T-helper 1 cell treated with Interleukin-12 subunit alpha and Interleukin-12 subunit beta and Interleukin-4 antibody, amounts not matched to agents 30 ng/mL and 1 ng/mL, for 36 hours (primary cell): ENCODE measurements at places on chromosomes 2 and 18. TPM values are rescaled to one million over a fixed set of nuclear protein-coding genes. Genes with fewer than 3 reads are reported as not detected.

The SPEG gene
- total RNA-seq = 0.05 and 0.39 TPM in 2 replicates

The INO80D gene
- total RNA-seq = 34.1 and 35.9 TPM in 2 replicates

The EGR4 gene
- total RNA-seq = 0.27 and 0.56 TPM in 2 replicates

The NEU2 gene
- not detected in 2 replicates for total RNA-seq

The CROCC2 gene
- not detected in 2 replicates for total RNA-seq

The SIX2 gene
- not detected in 2 replicates for total RNA-seq

The SPATA3 gene
- total RNA-seq = not detected in 2 replicates

The FOXI3 gene
- total RNA-seq = not detected in 2 replicates

The CCDC102B gene
- 2.5 and 3.4 TPM in 2 replicates for total RNA-seq

The CPLX4 gene
- total RNA-seq = not detected in 2 replicates

The AQP12B gene
- total RNA-seq = not detected in 2 replicates

The TXNDC2 gene
- not detected in 2 replicates for total RNA-seq

The DCDC2C gene
- not detected in 2 replicates for total RNA-seq

The GLI2 gene
- 2.5 TPM in 2 replicates for total RNA-seq

The ALPI gene
- not detected in 2 replicates for total RNA-seq

The SEC11C gene
- total RNA-seq = 139 and 152 TPM in 2 replicates

The BCL11A gene
- not detected in 2 replicates for total RNA-seq

The PRKAG3 gene
- total RNA-seq = not detected in 2 replicates

The TRABD2A gene
- 65.2 and 66.6 TPM in 2 replicates for total RNA-seq

The LIMS4 gene
- 0.42 and 0.59 TPM in 2 replicates for total RNA-seq

The ABCB6 gene
- total RNA-seq = 22.7 and 25.5 TPM in 2 replicates

The RAB17 gene
- not detected in 2 replicates for total RNA-seq

The RESP18 gene
- not detected in 2 replicates for total RNA-seq

The ALKAL2 gene
- 0.68 and 1.1 TPM in 2 replicates for total RNA-seq

The DNER gene
- not detected in 2 replicates for total RNA-seq
